ENCODE measurements at places on chromosomes 12 and 14. TPM values are rescaled to one million over a fixed set of nuclear protein-coding genes. Genes with fewer than 3 reads are reported as not detected.

GRCh38 chr12:13941258-13942249 is 39.8 kb downstream of the GRIN2B start:
- peak; percentile 32 for DNase-seq

DNA sequence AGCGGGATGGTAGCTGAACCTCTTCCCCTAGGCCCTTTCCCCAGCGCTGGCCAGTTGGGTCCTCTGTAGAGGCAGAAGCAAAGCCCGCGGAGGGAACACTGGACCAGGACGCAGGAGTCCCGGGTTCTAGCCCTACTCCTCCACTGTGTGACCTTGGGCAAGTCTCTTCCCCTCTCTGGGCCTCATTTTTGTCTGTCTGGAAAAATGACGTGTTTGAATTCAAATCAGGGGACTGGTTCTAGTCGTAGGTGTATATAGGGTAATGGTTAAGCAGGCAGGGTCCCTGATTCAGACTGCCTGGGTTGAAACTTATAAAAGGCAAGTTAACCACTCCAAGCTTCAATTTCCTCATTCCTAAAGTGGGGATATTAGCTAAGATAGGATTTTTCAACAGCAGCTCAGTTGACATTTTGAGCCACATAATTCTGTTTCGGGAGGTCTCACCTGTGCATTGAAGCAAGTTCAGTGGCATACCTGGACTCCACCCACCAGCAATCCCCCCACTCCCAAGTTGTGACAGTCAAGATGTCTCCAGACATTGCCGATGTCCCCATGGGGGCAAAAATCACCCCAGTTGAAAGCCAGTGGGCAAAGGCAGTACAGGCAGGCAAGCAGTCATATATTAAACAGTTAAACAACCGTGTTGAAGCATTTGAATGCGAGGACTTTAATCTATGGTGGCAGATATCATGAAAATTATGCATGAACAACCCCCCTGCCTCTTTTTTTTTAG is 899 bp downstream of the TPCN1 start:
- DNase-seq: no peak

DNA sequence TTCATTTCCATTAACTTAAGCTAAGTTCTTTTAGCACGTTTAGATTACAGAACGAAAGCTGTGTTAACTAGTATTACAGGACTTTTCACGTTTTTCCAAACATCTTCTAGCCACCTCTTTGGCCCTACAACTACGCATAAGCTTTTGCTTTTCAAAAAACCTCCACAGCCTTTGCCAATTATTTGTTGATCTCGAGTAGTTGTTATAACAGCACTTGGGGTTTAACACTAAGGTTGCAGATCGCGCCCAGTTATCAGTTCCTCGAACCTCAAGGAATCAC is 450 bp upstream of the RBM25 start:
- no peak for DNase-seq

DNA sequence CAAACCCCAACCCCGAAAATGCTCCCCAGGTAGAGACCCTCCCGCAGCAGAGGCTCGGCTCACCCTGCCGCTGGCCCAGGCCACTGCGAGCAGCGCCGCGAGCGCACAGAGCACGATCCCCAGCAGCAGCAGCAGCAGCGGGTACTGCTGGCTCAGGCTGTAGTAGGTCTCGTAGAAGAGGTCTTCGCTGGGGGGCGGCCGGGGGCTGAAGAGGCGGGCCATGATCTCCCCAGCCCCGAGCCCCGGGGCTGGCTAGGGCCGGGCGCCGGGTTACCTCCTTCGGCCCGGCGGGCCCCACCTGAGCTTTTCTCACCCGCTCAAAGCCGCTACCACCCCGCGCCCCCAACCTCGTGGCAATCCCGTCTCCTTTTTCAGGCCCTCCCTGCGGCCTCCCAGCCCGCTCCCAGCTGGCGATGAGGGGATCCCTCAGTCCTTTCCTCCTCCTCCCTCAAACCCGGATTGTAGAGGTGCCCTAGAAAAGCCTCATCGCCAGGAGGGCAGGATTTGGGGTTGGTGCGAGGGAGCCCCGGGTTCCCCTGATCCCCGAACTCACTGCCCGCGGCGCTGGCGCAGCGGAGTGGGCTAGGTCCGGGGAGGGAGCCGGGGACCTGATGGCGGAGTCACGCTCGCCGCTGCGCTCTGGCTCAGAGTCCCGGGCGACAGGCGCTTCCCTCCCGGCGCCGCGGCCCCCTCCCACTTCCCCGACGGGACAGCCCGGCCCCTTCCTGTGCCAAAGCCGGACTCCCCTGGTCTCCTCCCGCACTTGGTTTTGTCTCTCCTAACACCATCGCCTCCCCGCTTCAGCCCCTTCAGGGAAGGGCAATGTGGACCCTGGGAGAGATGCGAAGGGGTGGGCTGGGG is at the start of gene ADCY4:
TSS of gene ADCY4 (minus strand) at position 641 of the 861 bp plus-strand sequence. CDS start at position 222, 419 bp downstream.
- peak; percentile 83 for DNase-seq

DNA sequence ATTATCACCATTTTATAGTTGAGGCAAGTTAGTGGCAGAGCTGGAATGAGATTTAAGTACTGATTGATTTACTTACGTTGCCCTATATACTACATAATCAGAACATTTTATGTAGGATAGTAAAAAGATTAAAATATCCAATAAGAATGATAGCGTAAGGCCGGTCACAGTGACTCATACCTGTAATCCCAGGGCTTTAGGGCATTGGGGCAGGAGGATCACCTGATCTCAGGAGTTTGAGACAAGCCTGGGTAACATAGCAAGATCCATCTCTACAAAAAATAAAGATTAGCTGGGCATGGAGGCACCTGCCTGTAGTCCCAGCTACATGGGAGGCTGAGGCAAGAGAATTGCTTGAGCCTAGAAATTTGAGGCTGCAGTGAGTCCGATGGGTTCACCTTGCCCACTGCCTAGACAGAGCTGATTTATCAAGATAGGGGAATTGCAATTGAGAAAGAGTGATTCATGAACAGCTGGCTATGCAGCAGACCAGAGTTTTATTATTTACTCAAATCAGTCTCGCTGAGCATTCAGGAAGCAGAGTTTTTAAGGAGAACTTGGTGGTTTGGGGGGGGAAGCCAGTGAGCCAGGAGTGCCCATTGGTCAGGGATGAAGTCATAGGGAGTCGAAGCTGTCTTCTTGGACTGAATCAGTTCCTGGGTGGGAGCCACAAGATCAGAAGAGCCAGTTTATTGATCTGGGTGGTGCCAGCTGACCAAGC is 24.7 kb upstream of the SGPP1 start:
- DNase-seq: no peak

The KRT73 gene
- total RNA-seq: not detected

DNA sequence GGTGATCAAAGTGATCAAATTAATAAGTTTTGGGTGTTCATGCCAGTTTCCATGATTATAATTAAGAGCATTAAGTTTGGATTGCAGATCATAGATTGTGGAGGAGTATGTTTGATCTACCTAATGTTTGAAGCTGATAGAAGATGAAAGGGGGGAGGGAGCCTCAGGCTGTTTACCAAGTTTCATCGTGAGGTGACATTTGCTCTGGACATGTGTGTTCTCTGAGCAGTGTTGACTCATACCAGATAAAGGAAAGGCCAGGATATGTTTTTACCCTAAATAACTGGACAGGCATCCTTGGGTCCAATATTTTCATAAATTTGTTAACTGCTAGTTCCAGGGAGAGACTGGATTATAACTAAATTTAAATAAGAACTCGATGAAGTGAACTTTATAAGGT is 3.5 kb upstream of the SEL1L start:
- no peak for DNase-seq

DNA sequence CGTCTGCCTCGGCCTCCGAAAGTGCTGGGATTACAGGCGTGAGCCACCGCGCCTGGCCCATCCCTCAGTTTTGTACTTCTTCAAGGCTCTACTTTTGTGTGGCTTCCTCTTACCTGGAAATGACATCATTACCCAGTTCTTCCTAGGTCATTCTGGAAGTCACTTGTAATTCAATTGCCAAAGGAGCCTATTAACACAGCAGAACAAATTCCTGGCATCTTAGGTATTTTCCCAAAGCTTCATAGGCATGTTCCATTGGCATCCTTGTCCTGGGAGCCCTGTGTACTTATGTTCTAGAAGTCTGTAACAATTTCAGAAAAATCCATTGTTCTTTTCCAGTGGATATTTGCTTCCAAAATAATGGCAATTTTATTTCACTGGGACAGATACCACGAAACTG is 60.6 kb downstream of the DAAM1 start:
- DNase-seq: no peak

- DNase-seq: no peak
Observed at GRCh38 chr14:35375558-35376025, 29.0 kb downstream of the NFKBIA start.

The GRIP1 gene
- 73.8 TPM for total RNA-seq

- no peak for DNase-seq
Observed at GRCh38 chr14:35400648-35401421, 3.7 kb downstream of the NFKBIA start.

GRCh38 chr12:120532701-120533238 is 1.4 kb upstream of the RNF10 start:
- no peak for DNase-seq

GRCh38 chr12:51028126-51028812 is 2.1 kb upstream of the SLC11A2 start:
- peak; percentile 58 for DNase-seq

The KRT80 gene
- not detected for total RNA-seq

DNA sequence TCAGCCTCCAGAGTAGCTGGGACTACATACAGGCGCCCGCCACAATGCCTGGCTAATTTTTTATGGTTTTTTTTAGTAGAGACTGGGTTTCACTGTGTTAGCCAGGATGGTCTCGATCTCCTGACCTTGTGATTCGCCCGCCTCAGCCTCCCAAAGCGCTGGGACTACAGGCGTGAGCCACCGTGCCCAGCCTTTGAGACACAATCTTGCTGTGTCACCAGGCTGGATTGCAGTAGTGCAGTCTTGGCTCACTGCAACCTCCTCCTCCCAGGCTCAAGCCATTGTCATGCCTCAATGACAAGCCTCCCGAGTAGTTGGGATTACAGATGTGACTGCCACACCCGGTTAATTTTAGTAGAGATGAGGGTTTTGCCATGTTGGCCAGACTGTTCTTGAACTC is 21.3 kb upstream of the STRN3 start:
- no peak for DNase-seq
